AG08396 (cell line): ENCODE measurements at places on chromosomes 11 and 22.

GRCh38 chr22:30777587-30777986 lies 82.9 kb downstream of the OSBP2 start:
- DNase-seq: no peak

- DNase-seq: no peak
Observed at GRCh38 chr11:117822074-117823033, 2.2 kb downstream of the FXYD2 start.

DNA sequence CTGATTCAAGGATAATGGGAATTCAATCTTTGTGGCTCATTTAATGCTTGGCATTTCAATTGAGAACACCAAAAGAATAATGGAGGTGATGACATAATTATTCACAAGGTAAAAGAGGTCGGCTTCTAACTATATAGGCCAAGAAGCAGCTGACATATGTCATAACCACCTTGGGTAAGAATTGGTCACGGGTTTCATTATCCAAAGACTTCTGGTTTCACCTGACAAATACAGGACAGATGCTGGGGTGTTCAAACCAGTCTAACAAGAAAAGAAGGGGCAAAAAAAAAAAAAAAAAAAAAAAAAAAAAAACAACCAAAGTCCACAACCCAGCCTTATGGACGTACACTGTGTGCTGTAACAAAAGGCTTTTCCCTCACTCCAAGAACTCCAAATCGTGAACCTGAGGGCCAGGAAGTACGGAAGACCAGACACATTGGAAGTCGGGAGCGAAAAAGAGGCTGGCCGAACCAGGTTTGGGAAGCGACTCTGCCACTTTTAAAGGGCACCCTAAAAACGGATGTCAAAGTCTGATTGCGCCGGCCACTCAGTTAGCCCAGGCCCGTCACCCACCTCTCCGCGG lies 385 bp downstream of the HARBI1 start:
- no peak for DNase-seq

GRCh38 chr11:71418643-71419042 lies 29.6 kb downstream of the DHCR7 start:
- DNase-seq: no peak
